ENCODE measurements at places on chromosomes 6 and 20.

GRCh38 chr6:129785756-129786135 lies 75.4 kb downstream of the TMEM244 start:
- no peak for DNase-seq

- no peak for DNase-seq
These were observed 49.6 kb upstream of the RNF146 start for GRCh38 chr6:127216810-127217789.

DNA sequence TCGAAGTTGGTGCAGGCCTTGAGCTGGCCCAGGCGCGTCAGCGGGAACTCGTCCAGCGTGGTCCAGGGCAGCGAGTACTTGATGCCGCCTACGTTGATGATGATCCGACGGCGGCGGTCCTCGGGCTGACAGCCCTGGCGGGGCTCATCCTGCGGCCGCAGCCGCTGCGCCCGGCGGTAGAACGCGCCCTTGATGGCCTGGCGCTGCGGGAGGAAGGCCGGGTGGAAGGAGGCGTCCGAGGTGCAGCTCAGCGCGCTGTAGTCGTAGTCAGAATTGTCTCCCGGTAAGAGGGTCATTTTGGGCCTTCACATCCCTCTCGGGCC lies 12.9 kb downstream of the KCNG1 start:
- DNase-seq = no peak

DNA sequence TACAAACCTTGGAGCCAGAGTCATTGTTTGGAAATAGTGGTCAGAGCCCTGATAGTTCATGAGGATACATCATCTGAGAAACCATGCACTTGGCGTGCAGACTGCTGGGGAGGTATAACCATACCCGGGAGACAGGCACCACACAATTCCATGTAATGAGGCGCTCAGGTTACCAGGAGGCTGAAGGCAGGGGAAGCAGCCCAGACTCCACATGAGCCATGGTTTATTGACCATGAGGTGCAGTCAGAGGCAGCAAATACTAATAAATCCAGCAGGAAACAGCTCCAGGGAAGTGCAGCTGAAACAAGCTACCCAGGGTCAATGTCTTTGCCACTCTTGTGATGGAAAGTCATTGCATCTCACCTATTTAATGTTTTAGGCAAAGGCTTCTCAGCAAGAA lies 156.0 kb downstream of the TBC1D7 start:
- DNase-seq = no peak

DNA sequence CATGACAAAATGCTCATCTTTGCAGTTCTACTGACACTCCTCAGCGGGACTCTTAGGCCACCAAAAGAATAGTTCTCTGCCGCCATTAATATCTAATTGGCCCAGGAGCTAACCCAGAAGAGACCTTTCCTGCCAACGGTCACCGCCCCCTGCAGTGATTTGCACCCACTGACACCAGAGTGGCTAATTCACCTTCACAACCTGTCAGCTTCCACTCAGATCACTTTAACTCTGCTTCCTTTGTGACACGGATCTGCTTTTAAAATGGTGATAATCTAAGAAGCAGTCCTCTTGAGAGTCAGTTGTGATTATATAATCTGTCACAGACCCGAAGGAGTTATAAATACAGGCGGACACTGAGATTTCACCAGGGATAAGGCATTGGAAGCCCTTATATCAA lies 172.8 kb downstream of the FRK start:
- DNase-seq = no peak

DNA sequence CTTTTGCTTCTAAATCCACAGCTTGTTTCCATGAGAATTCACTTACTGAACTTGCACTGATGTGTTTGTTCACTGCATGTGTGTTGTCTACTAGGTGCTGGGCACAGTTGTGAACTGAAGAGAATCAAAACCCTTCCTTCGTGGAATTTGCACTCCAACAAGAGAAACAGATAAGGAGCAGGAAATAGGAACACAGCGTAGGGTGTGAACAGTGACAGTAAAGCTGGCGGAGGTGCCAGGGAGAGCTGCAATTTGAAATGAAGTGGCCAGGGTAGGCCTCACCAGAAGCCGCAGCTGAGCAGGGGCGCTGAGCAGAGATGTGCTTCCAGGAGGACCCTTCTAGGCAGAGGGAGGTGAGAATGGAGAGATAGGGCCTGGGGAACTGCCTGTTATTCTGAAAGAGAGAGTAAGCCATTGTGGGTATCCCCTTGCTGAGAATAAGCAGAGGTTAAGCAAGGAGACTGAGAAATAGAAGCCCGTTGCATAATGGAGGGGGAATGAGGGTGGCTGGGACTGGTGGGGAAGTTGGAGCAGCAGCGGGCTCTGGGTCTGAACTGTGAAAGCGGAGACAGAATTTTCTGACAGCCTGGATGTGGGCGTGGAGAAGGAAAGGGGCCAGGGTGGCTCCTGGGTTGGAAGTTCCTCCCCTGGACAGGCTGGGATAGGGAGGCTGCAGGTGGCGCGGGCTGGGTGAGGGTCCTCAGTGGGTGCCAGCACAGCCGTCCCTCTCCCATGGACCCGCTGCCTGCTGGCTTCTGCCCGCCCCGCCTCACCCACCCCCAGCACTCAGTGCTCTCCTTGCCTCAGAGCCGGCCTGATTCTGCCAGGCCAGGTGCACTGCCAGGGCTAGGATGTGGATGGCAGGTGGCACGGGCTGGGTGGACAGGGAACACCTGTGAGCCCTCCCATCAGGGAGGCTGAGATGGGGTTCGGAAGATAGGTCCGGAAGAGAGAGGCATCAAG lies 114.7 kb upstream of the AFDN start:
- DNase-seq = no peak

DNA sequence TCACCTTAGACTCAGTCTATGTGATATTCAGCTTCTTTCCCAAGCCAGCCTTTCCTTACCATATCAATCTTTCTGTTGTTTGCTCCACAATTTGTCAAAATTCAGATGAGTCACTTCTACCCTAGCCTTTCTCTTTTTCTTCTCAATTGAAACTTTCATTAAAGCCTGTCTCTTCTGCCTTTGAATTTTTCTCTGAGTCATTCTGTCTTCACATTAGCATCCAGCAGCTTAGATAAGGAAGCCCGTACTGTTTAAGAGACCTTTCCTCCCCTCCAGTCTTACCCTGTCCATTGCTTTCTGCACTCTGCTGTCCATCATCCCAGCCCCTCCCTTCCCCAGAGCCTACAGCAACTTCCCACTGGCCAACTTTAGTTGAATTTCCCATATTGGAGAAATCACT lies 34.9 kb upstream of the RALGAPA2 start:
- DNase-seq = no peak

GRCh38 chr6:38782616-38783015 lies 67.5 kb downstream of the DNAH8 start:
- DNase-seq = no peak

DNA sequence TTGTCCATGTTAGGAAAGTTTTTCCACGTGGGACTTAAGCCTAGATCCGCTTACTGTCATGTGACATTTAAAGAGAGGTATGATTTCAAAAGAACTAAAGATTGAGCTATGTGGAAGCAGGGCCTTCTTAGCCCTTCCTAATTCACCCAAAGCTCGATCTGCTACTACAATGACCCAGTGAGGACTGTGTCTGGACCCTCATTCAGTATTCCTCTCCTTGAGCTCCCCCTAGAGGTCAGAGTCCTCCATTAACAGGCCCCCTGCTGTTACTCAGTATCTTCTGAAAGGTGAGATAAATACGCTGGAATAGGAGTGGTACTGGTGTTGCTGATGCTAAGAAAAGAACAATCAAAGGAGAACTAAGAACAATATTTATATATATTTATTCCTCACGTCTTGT lies 414.0 kb downstream of the GJA1 start:
- DNase-seq = peak; percentile 56

DNA sequence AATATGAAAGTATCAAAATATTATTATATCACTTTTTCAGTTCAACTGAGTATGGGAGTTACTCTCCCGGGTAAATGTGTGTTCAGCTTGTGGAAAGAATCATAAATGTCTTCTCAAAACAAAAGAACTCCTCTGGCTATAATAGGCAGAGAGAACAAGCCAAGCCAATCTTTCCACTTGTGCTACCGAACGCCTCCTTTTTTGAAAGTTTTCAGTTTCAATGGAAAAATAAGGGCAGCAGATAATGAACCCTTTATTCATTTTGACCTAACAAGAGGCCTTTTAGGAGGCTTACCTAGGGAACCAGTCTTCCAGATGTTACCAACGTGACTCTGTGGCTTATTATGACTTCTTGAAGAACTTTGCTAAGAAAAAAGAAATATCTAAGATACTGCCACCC lies 67.5 kb downstream of the PDE7B start:
- no peak for DNase-seq

GRCh38 chr6:5205877-5206850 lies 54.6 kb downstream of the LYRM4 start:
- DNase-seq = peak; percentile 94

GRCh38 chr6:35092362-35093117 lies 48.6 kb downstream of the TCP11 start:
- peak; percentile 75 for DNase-seq

GRCh38 chr20:13261460-13262301 lies 40.6 kb downstream of the ISM1 start:
- DNase-seq = peak; percentile 24

- DNase-seq = no peak
These were observed 10.4 kb downstream of the COX7A2 start for GRCh38 chr6:75233092-75233615.

DNA sequence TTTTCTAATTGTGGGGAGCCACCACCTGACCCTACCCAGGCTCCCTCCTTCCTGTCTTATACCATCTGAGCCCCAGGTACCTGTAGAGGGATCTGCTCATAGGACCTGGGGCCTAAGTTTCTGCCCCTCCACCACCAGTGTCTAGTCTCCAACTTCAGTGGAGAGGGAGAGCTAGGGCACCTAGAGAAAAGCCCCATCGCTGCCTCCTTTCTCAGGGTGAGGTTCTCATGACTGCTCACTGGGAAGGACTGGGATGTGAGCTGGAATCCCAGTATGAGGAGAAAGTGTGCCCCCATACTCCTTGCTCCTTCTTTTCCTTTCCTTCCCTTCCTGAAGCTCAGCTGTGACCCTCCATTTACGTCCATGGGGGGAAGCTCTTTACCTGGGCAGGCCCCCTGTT lies 231.6 kb downstream of the LRFN2 start:
- DNase-seq = no peak

DNA sequence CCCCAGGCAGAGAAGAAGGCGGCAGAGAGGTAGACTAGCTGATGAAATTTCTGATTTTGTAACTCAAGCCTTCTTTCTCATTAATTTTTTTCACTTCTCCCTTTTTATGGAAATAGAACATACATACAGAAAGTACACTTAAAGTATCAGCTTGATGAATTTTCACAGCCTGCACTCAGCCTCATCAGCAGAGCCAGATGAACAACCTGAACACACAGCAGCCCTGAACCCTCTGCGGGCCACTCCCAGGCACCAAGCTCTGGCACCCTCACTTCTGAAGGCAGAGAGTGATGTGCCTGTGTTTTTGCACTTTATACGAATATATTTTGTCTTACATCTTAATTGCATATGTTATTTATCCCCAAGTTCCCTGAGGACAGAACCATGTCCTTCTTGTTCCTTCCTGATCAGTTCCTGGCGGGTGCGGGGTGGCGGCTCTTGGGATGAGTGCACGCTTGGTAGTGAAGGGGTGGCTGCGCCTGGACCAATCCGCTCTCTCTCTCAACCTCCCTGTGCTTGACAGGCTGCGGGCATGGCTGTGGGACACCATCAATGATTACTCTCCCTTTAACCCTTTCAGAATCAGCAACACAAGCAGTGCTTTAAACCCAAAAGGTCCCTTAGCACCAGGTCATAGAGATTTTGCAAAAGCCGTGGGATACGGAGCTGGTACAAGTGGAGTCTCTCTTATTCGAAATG lies 34.8 kb upstream of the AFDN start:
- DNase-seq = no peak

DNA sequence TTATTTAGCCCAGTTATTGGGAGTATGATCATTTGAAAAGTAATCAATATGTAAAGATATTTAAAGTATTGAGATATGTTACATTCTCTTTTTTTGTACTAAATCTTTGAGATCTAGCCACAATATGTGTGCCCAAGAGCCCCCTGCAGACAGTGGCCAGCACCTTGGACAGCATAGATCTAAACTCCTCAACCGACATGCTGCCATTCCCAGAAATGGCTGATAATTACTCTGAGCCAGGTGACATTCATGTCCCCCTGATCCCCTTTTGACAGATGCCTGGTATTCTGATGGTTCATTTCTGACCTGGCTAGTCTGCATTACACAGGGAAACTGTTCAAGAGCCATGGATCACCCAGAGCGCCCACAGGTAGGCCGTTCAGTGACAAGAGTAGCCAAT lies 177.1 kb downstream of the ZDHHC14 start:
- DNase-seq = no peak

- DNase-seq = no peak
These were observed 50.6 kb downstream of the SOD2 start for GRCh38 chr6:159642481-159642880.

DNA sequence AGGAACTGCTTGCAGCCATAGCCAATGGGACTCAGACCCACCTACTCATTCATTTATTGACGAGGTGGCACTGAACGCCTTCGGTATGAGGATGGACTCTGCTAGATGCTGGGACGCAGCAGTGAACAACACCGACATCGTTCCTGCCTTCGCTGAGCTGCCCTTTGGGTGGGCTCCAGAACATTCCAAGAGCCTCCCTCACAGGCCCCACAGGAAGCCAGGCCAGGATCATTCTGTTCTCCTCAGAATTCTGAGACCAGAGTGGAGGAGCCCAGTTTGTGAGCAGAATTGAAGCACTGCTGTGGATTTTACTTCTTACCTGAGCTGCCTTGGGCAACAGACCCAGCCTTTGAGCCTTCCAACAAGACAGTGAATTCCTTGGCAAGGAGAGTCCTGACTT lies 82.1 kb downstream of the KCNB1 start:
- no peak for DNase-seq

DNA sequence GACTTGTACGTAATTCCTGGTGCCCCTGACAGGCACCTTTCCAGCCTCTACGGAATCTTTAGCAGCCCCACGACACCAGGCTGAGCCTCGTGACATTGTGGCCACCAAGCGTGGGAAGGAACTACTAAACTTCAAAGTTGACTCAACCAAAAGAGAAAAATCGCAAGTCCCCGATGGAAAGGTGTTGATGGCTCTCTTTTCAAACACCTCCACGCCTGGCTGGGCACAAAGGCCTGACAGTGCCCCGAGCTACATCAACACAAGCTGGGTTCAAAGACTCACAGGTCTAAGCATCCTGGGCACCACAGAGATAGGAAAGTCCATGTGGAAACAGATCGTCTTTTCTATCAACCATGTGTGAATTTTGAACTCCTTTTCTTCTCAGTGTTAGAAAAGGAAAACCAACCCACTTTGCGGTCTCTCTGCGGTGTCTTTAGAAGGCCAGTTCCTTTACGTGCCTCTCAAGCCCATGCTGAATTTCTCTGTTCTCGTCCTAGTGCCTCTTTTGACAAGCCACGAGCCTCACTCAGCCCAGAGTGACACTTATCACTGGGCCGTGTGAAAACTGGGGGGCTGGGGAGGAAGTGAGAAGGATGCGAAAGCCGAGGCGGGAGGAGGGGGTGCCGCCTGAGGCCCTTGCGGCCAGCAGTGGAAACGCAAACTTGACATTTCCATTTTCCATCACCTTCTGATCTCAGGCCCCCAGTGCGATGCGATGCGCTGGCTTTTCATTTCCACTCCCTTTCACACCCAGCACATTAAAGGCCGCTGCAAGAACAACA lies 59.4 kb downstream of the GFOD1 start:
- DNase-seq = peak; percentile 9

- no peak for DNase-seq
These were observed 406.5 kb upstream of the GJE1 start for GRCh38 chr6:141726248-141726647.
